Foreskin fibroblast (primary cell): ENCODE measurements at places on chromosomes 13 and 19.

DNA sequence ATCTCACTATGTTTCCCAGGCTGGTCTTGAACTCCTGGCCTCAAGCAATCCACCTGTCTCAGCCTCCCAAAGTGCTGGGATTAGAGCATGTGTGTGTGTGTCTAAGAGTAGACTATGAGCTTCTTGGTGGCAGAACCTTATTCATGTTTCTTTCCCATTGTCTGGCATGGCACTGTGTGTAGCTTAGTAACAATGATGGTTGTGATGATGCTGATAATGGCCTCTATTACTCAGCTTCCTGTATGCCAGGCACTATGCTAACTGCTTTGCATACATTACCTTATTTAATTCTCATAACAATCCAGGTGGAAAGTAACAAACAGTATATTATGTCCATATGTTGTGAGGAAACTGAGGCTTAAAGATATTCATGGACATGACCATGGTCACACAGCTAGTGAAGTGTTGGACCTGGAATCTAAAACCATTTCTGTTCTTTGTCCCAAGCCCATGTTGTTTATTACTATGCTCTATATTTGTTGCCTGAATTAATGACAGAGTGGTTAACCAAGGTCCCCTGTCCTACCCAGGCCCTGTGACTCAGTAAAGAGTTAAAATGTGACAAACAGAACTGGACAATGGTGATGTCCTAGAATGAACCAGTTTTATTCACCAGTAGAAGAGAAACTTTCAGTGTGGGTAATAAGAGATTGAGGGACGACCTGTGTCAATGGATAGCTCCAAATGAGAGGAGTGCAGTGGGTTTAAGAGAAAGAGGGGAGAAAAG is 109.6 kb downstream of the KLF5 start:
- DNase-seq = no peak

DNA sequence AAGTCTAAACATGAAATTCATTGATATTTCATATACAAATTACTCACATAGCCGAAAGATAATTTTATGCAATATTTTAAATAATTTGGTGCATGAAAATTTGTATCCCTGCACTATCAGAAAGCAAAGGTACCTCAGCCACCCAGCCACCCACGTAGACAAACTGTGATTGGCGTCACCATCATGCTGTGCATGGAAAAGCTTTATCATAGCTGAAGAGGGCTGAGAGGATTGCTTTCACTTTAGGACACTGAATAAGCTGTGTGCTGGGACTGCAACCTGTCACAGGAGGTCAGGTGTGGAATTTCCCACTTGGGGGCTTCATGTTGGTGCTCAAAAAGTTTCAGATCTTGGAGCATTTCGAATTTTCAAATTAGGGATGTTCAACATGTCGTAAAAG is 96.3 kb downstream of the MYCBP2 start:
- DNase-seq = no peak

DNA sequence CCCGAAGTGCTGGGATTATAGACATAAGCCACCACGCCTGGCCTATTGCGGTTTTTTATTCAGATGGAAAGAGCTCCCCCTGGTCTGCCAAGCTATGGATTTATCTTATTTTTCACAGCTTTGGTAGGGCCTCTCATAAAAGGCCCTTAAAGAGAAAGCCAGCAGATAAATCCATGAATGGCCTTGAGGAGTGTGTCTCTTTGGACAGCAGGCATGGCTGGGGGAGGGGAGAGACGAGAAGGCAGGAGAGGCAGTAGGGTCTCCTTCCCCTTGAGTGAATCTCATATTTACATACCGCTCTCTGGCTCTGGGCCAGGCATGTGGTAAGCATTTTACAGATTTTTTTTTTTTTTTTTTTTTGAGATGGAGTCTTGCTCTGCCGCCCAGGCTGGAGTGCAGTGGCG is 25.2 kb downstream of the MARK4 start:
- peak; percentile 22 for DNase-seq

DNA sequence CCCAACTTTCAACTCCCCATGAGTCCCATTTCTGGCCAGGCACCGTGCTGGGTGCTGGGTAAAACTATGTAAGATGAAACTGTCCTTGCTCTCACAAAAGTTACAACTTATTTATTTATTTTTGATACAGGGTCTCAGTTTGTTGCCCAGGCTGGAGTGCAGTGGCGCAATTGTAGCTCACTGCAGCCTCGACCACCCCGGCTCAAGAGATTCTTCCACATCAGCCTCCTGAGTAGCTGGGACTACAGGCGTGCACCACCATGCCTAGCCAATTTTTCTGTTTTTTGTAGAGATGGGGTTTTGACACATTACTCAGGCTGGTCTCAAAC is 12.9 kb upstream of the CADM4 start:
- no peak for DNase-seq

- DNase-seq = no peak
These were observed 518 bp downstream of the KLF2 start for GRCh38 chr19:16325161-16325527.

- DNase-seq = no peak
These were observed 207.9 kb upstream of the UFM1 start for GRCh38 chr13:38141792-38142191.

DNA sequence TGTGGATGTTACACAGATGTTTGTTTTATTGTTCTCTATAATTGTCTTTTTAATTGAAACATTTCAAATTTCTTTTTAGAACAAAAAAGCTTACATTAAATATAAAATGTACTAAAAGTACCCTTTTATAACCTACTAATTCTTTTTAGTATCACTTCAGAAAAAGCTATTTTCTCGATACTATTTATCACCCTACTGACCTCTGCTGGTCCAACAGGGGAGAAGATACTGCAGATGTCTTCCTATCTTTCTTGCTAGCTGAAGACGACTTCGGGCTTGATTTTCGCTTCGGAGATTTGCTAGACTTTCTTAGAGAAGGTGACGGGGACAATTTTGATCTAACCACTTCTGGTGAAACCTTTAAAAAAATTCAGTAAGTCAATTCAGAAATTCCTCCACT is 42.4 kb downstream of the ZC3H13 start:
- peak; percentile 34 for DNase-seq

DNA sequence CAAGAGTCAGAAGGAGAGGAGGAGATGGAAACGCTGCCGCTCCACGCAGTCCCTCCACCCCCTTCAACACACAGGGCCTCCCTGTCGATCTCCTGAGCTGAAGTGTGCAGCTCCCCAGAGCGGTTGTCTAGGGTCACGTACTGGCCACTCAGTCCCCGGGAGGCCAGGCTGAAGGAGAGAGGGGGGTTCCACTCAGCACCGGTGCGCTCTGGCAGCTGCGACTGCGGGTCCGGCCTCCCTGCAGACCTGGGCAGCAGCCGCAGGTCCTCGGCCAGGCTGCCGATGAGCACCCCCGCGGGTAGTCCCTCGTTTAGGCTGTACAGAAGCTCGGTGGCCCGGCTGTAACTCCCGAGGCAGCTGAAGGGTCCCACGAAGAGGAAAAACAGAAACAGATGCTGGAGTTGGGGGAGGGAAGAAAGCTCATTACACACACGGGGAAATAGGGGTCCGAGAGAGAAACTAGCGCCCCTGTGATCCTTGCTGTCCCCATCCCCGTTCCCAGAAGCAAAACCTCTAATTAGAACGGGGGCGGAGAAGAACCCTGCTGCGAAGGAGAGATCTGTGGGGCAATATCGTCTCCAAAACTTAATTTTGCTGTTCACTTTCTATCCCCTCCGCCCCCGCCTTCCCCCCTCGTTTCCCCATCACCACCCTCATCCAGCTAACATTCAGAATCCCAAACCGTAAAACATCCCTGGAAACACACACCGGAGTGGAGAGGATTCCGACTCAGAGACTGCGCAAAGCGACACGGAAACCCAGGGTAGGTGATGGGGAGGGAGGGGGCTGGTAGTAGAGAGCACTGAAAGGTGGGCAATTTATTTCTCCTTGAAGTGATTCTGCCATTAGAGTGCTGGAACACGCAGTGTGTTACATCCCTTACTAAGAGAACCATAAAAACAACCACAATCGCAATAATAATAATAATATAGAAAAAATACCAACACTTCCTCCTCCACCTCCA is 1.8 kb downstream of the PCDH20 start:
- no peak for DNase-seq

DNA sequence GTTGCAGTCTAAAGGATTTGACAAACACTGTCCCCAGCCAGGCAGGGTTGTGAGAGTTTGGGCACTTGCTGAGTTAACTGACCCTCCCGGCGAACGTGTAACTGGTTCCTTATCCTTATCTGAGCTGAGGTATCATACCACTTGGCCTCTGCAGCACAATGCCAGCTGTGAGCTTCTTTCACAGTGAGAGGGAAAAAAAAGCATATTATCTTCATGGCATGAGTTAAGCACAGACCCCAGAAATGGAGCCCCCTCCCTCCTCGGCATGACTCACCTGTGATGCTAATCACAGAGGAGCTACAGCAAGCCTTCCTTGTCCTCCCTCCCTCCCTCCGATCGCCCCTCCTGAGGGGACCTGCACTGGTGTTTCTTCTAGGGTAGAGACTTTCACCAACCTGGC is 60.5 kb downstream of the EFNB2 start:
- DNase-seq = no peak

- no peak for DNase-seq
These were observed 182.2 kb downstream of the LMO7 start for GRCh38 chr13:75818179-75818967.

- DNase-seq = no peak
These were observed 814.7 kb downstream of the PCDH9 start for GRCh38 chr13:66415444-66415843.

DNA sequence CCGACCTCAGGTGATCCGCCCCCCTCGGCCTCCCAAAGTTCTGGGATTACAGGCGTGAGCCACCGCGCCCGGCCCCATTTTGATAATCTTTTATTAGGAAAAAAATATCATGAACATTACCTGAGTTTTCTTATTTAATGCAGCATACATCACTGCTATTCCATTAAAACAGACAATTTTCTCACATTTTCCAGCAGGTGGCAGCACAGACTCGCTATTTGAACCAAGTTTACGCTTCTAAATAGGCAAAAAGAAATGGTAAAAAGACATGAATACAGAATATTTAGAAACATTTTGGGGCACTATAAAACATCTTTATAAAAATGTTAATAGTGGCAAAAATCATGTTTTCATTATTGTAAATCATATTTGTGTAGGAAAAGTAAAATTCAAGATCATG is 903.1 kb downstream of the SLITRK6 start:
- DNase-seq = peak; percentile 24

DNA sequence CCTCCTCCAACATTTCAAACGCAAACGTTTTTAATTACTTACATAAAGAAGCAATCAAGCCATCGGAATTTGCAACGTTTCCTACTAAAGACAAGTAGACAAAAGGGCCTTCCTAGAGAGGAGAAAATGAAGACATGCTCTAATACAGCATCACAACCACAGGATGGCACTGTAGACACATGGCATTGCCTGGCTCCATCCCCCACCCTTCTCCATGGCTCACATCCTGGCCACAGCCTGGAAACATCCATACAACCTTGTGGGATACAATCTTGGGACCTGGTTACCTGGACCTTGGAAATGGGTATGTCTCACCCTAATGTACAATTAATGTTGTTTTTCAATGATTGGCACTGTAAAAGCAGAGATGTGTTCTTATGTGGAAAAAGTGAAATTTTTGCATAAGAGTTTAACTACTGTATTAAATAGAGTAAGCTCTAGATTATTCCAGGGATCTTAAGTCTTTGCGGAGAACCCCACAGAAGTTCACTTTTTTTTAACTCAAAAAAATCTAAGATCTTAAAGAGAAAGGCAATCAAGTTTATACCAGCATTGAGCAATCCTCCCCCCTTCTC is 21.5 kb downstream of the EBPL start:
- DNase-seq = peak; percentile 63

DNA sequence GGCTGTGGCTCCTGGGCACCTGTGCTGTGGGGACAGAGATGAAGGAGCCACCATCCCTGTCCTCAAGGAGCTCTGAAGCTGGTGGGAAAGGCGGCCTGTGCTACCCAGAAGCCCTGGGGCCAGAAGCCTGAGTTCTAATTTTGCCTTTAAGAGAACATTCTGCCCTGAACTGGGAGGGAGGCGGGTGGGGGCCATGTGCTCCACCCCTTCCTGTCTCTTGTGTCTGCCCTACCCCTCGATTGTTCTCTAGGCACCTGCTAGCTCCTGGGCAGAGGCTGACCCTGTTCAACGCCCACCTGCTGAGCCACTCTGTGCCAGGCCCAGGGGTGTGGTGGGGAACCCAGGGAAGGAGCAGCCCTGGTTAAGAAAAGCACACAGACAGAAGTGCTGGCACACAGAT is 5.9 kb downstream of the TRAPPC6A start:
- no peak for DNase-seq

GRCh38 chr13:106911020-106911419 is 343.1 kb upstream of the ARGLU1 start:
- DNase-seq = no peak

DNA sequence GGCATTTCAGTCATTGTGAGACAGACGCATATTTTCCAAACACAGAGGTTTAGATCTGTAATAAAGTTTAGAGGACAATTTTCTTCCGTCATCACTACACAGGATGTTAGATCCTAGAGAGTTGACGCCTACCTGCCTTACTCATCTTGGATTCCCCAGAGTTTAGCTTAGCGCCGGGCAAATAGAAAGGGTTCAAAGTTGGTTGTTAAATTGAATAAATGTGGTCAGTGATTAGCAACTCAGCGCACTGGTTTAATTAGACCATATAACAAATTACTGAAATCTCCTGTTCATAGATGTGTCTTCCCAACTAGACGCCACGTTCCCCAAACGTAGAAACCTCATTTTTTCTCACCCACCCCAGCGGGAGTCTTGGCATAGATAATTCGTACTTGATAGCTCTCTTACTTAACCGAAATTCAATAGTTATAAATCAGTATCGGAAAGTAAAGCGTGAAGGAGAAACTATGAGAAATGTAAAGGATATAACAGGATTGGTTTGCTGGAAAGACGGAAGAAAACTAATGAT is 726 bp upstream of the UFM1 start:
- no peak for DNase-seq

GRCh38 chr19:49408816-49409440 is 14.3 kb downstream of the PTH2 start:
- DNase-seq = no peak

GRCh38 chr19:35868823-35869326 is 501 bp downstream of the APLP1 start:
- DNase-seq = no peak

DNA sequence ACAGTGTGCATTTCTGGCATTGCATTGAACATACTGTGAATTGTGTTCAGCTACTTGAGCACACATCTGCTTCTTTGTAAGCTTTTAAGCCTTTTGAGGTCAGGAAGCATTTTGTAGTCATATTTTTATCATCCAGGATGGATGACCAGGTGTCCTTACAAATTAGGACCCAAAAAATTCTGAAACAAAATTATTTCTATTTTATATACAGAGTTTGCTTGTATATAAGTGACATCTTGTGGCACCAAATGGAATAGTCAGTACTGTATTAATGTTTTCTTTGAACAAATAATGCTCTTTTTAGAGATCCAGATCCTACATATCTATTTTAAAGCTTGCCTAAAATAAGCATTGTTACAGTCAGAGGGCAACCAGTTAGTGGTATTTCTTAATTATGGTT is 9.5 kb upstream of the SUPT20H start:
- DNase-seq = no peak

DNA sequence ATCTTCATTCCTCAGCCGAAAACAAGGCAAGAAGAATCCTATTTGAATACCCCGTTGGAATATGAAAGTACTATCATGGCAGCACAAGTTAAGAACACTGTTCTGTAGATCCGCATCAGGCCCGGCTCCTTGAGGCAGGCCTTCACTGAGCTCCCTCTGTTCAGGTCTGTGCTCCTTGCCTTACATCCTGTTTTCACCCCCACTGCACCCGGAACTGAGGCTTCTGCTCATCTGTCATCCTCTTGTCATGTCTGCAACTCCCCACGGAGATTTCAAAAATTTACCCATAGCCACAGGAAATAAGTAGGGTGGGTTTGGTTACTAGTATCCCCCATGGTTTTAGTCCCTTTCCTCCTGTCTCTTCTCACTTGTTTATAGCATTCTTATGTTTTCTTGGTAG is 861.9 kb downstream of the GPC5 start:
- no peak for DNase-seq
